ENCODE measurements at places on chromosomes 1 and 21. TPM values are rescaled to one million over a fixed set of nuclear protein-coding genes. Genes with fewer than 3 reads are reported as not detected.

The C1orf198 gene
- 4.8 TPM for polyA plus RNA-seq

The STPG1 gene
- polyA plus RNA-seq, result 3.5 TPM

The ADGRL2 gene
- not detected for polyA plus RNA-seq

The HES3 gene
- not detected for polyA plus RNA-seq

The CRB1 gene
- polyA plus RNA-seq, result 0.38 TPM

The TNFRSF4 gene
- polyA plus RNA-seq, result 75.1 TPM

The SMCP gene
- not detected for polyA plus RNA-seq

The MAN1C1 gene
- 3.6 TPM for polyA plus RNA-seq

The RAB3B gene
- not detected for polyA plus RNA-seq

- DNase-seq, result no peak
Observed at GRCh38 chr1:88434836-88435235, 249.2 kb upstream of the PKN2 start.

DNA sequence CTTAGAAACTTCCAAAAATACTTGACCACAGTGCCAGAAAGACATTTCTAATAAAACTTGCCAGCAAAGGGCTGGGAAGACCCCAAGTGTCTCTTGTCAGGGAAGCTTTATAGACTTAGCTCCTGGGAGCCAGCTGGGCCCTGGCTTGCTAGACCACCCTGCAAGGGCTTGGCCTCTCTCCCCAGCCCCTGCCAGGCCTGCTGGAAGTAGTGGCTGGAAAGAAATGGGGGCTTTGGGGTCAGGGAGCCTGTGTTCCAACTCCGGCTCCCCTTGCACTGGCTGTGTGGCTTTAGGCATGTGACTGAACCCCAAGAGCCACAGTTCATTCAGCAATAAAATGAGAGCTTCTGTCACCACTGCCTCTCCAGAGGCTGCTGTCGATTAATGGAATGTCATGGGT, 31.1 kb downstream of the H3-3A start:
- DNase-seq, result no peak

DNA sequence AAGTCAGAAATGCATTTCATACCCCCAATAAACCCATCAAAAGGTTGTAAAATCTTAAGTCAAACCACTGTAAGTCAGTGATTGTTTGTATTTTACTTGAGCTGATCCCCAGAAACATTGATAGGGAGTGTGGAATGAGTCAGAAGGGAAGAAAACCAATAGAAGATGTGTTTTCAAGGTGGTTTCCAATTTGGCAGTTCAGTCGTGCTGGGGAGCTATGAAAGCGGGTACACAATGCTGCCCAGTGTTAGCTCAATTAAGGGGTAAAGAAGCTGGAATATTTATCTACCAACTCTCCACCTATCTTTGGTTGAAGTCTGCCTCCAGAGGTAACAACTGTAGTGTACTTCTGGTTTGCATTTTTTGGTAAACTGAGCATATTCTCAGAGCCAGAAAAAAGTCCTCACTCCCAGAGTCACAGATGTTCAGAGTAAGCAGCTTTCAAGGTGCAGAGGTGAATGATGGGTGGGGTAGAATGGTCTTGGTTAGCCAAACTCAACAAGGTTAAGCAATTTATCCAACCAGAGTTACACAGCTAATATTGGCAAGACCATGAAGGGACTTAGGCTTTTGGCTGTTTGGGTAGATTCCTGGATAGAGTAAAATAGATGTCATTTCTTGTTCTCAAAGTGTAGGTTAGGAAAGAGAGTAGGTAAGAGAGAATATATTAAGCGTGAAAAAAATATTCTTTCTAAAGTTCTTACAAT, 202.9 kb upstream of the ADGRL2 start:
- DNase-seq, result no peak

GRCh38 chr1:180211860-180212229, 18.2 kb upstream of the LHX4 start:
- no peak for DNase-seq

GRCh38 chr1:194515916-194516315, 1329.5 kb upstream of the B3GALT2 start:
- no peak for DNase-seq

DNA sequence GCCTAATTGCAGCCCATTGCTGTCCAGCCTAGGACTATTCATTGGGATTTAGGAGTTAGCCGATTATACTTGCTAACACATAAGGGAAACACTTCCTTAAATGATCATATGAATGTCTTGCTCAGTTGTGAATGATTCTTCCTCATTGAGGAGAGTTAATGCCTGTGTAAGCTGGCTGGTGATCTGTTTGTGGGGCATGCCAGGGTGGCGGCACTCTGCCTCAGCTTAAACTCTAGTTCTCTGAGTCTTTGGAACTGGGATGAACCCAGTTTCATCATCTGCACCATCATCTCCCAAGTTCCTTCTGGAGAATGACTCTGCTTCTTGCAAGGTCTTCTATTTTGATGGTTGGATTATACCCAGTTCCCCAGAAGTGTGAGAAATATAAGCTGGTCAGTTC, 23.9 kb upstream of the SLAMF6 start:
- DNase-seq, result no peak

GRCh38 chr1:156766298-156767100, 836 bp upstream of the PRCC start:
- DNase-seq, result no peak

DNA sequence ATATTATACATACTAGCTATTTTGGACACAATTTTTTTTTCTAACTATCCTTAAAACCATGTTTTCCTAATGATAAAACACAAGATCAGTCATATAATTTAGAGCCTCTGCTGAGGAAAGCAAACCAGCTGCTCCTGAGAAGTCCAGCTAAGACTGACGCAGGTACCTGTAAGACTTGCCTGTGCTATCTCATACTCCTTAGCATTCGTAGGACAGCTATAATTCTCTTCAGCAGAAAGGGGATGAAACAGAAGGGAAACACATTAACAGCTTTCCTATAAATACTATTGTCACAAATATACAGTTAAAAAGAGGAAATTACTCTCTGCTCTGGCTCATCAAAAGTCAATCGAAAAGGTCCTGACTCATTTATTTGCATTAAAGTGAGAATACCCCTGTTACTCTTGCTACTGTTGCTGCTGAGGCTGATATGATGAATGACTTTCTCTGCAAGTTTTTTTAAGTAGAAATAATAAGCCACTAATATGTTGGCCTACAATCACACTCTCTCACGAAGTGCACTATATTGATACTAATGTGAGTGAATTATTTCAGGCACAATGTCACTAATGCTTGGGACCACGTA, 757.1 kb downstream of the KCNT2 start:
- DNase-seq, result no peak

GRCh38 chr1:223250632-223251015, 107.6 kb upstream of the TLR5 start:
- DNase-seq, result no peak

GRCh38 chr1:91152331-91152730, 130.5 kb upstream of the ZNF644 start:
- no peak for DNase-seq

DNA sequence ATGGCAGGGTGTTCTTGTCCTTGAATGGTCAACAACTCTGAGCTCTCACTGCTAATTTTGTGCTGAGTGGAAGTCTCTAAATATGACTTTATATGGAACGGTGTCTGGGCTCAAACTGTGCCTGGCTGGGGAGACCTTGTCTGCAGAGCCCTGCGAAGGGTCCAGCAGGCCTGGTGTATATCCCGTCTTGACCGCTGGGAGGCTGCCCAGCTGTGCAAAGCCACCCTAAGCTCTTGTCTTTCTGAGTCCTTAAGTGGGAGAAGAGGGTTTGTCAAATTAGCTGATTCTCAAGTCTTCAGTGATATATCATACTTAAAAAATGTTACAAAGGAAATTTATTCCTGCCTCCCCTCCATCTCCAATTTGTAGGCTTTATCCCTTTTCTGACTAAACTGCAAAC, 198.7 kb downstream of the KCNJ6 start:
- no peak for DNase-seq

DNA sequence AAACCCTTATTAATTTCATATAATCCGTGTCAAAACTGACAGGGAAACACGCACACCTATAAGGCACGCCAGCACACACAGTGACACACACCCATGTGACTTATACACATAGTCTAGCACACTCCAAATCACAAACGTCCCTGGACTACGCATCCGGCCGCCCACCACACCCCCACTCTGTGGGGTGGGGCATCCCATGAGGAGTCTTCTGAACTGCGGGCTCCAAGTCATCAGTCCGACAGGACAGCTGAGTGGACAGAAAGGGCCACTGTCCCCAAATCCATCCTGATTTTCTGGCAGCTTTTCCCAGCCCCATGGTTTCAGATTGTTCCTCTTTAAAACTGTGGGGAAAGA, 829 bp downstream of the PEA15 start:
- peak; percentile 44 for DNase-seq

GRCh38 chr1:76012341-76013205, 62.0 kb upstream of the ST6GALNAC3 start:
- no peak for DNase-seq

GRCh38 chr1:34781071-34781843, at the start of gene GJB3:
Gene GJB3 (plus strand): TSS chr1:34781214. CDS start chr1:34784763, 3,549 bp downstream.
- no peak for DNase-seq

GRCh38 chr1:108896146-108897145, 19.7 kb downstream of the GPSM2 start:
- DNase-seq, result no peak

GRCh38 chr1:172071746-172072145, 230.4 kb downstream of the DNM3 start:
- DNase-seq, result no peak

DNA sequence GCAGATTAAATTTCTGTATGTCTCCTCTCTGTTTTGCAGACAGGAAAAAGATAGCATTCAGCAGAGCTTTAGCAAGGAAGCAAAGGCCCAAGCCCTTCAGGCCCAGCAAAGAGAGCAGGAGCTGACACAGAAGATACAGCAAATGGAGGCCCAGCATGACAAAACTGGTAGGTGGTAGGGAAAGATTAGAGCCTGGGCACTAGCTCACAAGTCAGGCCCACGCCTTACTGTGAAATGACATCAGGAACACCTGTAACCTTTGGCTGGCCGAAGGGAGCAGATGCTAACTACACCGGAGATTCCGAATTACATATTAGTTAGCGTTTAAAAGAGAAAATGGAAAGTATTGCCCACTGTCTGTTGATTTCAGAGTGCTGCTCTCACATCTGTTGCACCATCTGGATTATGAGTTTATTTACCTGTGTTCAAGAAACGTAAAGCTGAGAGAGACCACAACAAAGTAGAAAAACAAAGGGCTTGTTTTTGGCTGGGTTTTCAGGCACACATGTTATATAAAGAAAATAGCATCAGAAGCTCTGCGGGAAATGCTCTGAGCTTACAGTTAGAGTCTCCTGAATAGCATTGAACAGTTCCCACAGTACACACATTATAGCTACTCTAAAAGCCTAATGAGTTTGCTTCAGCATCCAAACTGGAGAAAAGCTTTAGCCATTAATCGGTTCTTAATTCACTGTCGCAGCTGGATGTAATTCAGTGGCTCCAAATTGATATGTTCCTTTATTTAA, 160.0 kb downstream of the SDCCAG8 start:
- DNase-seq, result no peak

DNA sequence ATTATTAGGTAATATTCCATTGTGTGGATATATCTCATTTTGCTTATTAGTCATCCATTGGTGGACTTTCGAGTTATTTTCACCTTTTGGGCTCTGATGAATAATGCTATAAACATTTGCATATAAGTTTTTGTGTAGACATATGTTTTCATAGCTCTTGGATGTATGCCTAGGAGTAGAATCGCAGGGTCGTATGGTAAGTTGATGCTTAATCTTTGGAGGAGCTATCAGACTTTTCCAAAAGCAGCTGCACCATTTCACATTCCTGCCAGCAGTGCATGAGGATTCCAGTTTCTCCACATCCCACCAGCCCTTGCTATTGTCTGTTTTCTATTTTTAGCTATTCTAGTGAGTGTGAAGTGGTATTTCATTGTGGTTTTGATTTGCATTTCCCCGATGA, 120.3 kb upstream of the TMEM51 start:
- no peak for DNase-seq

GRCh38 chr1:157678721-157679120, 21.8 kb downstream of the FCRL3 start:
- no peak for DNase-seq

DNA sequence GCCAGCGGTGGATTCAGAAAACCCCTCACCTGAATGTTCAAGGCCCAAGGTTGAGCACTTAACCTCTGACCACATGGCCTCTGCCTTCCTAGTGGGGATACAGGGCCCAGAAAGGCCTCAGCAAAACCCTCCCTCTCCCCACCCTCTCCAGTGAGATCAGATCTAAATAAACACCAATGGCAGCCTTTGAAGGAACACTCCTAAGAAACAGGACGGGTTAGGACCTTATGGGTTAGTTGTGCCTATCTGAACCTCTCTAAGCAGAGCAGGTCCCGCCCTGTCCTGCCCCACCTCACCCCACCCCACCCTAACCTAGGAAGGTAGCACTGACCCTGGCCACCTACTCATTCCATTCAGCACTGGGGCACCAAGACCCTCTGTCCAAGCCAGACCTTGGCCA, 7.9 kb upstream of the GRHL3 start:
- DNase-seq, result no peak

DNA sequence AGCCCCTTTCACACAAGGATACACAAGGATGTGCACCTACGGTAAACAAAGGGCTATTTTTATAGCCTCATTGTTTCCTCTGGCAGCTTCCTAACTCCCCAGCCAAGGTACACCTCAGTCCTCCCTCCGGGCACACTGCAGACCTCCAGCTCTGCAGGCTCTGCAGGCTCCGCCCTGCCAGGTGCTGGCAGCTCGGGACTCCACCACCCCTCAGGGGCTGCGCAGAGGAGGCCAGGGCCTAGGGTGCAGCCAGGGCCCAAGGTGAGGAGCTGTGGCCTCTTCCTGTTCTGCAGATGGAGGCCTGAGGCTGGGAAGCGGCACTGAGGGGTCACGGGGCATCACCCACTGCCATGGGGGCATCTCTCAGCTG, 19.8 kb upstream of the CLSTN1 start:
- no peak for DNase-seq

DNA sequence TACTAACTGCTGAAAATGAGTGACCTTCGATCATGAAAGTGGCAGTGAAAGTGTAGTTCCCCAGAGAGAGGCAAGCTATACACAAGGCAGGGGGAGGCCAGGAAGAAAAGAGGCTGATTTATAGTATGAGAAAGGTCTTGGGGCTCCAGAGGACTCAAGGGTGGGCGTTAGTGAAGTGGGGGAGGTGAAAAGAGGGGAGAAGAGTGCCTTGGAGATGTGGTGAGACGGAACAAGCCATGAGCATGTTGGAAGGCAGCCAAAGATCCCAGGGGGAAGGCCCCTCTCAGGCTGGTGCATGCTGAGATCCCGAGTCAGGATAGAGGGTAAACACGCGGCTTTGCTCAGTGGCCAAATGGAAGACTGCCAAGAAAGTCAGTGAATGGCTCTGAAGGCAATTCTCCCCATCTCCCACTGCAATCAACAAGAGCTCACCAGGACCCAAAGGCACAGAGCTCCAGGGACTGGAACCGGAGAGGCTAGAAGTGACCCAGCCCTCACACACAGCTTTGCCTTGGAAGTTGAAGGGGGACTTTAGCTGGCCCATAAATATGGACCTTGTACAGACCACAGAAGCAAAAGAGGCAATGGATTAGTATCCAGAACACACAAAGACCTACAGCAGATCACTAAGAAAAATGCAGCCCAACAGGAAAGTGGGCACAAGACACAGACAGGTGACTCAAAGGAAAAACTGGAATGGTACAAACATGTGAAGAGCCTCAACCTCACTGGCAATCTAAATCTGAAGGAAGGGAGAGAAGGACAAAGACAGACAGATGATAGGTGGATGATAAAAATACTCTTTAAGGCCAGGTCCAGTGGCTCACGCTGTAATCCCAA, 49.6 kb downstream of the HSF2BP start:
- DNase-seq, result no peak
